ENCODE measurements at places on chromosomes 13 and 19.

DNA sequence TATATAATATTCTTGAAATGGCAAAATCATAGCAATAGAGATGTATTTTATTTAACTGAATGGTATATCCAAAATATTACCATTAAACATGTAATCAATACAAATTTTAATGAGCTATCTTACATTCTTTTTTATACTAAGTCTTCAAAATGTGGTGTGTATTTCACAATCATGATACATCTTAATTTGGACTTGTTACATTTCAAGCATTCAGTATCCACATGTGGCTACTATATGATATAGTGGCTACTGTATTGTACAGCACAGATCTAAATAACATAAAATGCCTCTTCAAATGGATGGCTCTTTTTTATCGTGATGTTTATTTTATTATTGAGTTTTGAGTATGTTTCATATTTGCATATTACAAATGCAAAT is 8.0 kb downstream of the TEX101 start:
- DNase-seq = no peak

- DNase-seq = no peak
Observed at GRCh38 chr19:47702671-47703070, 10.6 kb upstream of the EHD2 start.

DNA sequence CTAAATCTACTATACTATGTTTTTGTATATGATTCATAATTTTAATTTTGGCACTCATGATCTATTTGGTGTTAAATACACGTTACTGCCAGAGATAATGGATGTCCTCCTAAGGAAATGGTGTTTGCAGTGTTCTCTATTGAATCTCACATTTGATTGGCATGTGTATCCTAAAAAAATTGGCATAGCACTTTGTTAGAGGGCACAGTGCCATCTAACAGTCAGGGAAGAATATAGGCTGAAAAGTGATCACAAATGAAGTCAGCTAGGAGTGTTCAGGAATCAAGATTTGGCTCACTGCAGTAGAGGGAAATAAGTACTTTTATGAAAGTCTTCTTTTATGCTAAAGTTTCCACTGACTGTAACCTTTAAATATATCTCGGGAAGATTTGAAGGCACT is 624.6 kb downstream of the GPC6 start:
- no peak for DNase-seq

DNA sequence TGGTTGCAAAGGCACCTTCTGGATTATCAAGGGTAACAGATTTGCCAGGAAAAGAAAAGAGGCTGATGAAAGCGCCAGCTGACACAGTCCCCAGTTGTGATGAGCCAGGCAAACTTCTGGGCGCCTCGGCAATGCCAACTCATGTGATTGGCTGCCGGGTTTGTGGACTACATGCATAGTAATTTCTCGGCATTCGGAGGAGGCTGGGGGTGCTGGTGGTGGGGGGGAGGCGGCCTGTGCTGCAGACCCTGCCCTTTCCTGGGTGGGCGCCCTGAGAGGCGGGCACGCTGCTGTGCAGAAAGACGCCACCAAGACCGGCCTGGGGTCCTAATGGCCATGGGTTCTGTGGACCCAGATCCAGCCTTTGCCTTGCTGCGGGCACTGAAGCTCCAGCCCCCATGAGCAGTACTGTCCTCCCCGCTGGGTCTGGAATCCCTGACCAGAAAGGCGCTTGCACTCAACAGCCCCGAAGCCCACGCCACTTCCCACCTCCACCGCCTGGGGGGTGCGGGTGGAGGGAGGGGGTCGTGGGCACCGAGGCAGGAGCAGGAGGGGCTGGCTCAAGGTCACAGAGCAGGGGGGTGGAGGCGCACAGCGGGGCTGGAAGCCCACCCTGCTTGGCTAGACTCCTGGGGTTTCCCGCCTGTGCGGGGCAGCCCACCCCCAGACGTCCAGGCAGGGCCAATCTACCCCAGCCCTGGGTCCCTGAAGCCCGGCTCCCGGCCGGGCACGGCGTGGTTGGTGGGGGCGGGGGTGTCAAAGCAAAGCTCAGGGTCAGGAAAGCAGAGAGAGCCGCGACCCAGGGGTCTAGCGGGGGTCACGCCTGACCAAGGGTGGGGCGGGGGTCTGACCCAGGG is 1.0 kb downstream of the DIRAS1 start:
- no peak for DNase-seq

- no peak for DNase-seq
Observed at GRCh38 chr13:38980750-38981078, 9.9 kb downstream of the STOML3 start.

DNA sequence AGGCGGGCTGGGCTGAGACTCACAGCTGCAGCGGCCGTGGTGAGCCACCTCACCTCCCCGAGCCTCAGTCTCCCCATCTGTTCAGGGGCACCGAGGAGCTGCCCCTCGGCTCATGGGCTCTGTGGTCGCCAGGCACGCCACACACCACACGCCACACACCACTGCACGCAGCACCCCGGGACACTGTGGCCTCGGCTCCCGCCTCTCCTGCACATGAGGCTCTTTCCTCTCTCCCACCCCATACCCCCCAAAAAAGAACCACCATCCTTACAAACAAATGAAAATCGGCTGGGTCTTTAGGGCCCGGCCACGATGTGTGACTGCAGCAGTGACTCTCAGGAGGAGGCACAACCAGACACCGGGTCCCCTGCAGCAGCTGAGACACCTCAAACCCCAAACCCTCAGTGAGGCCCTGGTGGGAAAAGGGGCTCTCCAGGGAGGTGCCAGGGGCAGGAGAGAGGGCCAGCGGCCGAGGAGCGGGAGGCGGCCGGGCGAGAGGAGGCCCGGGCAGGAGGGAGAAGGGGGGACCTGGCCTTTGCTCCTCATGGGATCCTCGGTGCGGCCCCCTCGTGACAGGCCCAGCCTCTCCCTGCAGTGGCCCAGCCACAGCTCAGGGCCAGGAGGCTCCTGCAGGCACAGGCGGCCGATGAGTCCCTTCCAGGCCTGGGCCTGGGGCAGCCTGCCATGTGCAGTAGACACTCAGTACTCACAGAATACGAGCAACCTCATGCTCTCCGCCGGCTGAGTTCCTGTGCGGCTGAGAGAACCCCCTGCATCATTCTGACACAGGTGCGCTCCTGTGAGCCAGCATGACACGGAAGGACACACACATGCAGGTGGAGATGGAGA is 66.3 kb downstream of the RASA3 start:
- peak; percentile 49 for DNase-seq

DNA sequence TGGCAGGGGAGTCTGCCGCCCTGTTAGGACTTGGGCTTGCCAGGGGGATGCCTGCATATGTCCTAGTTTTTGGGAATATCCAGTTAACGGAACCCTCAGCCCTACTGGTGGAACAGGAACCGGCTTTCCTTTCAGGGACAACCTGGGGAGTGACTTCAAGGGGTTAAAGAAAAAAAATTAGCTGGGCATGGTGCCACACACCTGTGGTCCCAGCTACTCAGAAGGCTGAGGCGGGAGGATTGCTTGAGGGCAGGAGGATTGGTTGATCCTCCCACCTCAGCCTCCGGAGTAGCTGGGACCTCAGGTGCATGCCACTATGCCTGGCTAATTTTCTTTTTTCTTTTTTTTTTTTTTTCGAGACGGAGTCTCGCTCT is 22.5 kb downstream of the LDLR start:
- DNase-seq = no peak

GRCh38 chr19:23071147-23071511 is 45.7 kb upstream of the ZNF730 start:
- DNase-seq = no peak

DNA sequence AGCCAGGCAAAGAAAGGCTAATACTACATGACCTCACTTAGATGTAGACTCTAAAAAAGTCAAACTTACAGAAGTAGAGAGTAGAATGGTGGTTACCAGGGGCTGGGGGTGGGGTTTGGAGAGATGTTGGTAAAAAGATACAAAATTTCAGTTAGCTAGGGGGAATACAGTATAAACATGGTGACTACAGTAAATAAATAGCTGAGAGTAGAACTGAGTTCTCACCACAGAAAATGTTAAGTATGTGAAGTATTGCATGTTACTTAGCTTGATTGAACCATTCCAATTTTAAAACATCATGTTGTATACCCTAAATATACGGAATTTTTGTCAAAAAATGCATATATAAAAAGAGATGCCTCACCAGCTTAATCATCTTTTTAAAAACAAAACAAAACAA is 67.5 kb upstream of the DOCK9 start:
- DNase-seq = no peak

DNA sequence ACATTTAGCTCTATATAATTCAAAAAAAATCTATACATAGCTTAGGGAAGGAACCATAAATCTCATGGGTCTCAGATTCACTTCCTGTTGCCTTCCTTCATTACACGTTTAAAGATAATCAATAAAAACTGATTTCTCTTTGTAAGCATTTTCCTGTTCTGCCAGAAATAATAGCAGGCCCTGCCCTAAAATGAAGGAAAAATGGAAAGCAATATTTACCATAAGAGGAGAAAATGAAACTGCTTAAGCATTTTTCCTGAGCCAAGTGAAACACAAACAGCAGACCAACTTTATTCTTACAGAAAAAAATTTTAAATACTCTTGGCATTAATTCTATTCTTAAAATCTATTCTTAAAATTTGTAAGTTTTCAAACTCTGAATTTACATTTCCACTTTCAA is 4.0 kb downstream of the LHFPL6 start:
- DNase-seq = no peak

DNA sequence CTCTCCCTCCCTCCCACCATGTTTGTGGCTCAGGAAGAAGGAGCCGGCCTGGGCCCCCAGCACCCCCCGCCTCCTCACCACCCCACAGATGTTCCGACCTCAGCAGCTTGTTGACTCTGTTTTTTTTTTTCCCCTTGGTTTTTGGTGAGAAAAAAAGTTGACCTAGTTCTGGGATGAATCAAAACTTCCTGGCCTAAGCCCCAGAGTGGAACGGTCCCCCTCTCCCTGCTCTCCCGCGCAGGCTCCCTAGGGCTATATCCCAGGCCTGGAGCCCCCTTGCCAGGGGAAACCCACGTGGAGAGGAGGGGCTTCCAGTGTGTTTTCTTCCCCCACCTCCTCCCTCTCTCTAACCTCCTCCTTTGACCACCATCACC is 4.0 kb downstream of the COL5A3 start:
- DNase-seq = no peak

- DNase-seq = no peak
Observed at GRCh38 chr13:28336193-28336657, 158.7 kb downstream of the FLT1 start.

GRCh38 chr13:105788530-105788929 is 746.9 kb downstream of the EFNB2 start:
- no peak for DNase-seq

GRCh38 chr19:40431698-40432097 is 5.9 kb upstream of the SERTAD1 start:
- DNase-seq = no peak

DNA sequence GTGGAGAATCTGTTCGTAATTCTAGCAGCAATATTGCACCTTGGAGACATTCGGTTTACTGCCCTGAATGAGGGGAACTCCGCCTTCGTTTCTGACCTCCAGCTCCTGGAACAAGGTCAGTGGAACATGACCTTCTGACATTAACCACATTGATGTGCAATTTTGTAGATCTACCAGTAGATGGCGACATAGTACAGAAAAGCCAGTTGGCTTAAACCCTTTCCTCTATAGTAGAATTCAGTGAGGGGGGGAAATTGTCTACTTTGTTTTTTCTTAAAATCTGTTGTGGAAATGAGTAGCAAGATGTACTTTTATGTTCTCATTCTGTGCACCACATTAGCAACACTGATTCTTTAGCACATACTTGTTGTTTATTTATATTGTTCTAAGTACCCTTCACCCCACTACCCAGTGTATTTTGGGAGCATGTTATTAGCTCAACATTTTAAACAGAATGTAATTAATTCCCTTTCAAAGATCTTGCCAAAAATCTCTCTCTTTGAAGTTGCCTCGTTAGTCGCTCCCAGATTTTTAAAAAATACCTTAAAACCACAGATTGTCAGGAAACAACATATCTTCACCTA is 332.2 kb downstream of the MYO16 start:
- no peak for DNase-seq

DNA sequence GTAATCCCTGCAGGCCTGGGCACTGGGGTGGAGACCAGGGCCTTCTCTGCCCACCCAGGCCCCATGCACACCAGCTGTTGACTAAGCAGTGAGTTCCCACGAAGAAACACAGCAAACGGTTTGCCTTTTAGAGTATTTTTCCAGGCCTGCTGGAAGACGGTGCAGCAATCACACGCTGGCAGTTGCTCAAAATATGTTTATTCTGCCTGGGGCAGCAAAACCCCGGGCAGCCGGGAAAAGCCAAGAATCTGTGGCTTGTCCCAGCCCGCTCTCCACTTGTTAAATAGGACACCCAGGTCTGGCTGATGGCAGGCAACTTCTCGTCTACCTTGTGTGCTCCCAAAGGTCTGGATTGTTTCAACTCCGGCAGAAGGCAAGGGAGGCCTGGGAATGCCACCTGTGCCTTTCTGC is 40.8 kb downstream of the GGACT start:
- no peak for DNase-seq

GRCh38 chr19:11197291-11198174 is at the start of gene KANK2:
KANK2 (minus strand) TSS chr19:11197545; CDS start chr19:11194511, 3,034 bp downstream.
- DNase-seq = peak; percentile 70

DNA sequence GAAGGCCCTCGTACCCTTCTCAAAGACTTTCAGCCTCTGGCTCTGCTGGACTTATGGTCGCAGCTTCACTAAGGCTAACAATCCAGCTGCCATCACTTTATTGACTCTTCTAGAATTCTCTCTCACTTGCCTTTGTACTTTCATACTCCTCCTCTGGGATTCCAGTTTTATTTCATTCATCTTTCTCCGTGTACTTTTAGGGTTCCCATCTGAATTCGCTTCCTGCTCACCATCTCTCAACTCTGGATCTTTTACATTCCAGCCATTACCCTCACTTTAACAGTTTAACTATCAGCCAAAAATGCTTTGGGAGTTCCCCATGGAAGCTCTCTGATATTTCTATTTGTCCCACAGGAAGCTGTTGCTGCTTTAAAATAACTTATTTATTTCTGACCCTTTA is 149.3 kb upstream of the KL start:
- DNase-seq = no peak

DNA sequence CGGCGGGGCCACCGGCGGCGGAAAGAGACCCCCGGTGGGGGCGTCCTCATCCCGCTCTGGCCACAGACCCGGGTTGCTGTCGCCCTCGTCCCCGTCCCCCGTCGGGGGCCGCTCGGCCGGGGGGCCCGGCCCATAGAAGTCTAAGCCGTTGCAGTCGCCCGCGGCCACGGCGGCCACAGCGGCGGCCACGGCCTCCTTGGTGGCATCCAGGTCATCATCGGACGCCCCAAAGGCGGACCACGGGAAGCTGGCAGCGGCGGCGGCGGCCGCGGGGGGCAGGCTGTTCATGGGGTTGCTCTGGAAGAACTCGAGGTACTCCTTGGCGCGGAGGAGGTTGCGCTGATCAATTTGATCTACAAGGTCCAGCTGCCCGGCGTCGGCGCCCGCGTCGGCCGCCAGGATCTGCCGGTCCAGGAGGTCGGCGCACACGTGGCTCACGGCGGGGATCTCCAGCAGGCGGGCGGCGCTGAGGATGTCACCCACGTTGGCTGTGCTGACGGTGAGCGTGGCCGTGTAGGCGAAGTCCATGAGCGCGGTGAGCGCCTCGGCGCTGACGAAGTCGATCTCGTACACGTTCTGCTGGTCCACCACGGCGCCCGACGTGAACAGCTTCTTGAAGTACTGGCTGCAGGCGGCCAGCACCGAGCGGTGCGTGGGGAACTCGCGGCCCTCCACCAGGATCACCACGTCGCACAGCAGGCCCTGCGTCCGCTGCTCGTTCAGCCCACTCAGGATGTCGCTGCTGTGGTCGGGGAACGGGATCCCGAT is 12.1 kb downstream of the ZBTB7A start:
- no peak for DNase-seq
